ENCODE measurements at places on chromosomes 11 and 22.

GRCh38 chr11:100789500-100789899 is 102.4 kb downstream of the ARHGAP42 start:
- DNase-seq = no peak

GRCh38 chr11:111765320-111765983 is 737 bp downstream of the PPP2R1B start:
- no peak for DNase-seq

- DNase-seq = no peak
Observed at GRCh38 chr11:46296528-46297448, 19.3 kb downstream of the CREB3L1 start.

DNA sequence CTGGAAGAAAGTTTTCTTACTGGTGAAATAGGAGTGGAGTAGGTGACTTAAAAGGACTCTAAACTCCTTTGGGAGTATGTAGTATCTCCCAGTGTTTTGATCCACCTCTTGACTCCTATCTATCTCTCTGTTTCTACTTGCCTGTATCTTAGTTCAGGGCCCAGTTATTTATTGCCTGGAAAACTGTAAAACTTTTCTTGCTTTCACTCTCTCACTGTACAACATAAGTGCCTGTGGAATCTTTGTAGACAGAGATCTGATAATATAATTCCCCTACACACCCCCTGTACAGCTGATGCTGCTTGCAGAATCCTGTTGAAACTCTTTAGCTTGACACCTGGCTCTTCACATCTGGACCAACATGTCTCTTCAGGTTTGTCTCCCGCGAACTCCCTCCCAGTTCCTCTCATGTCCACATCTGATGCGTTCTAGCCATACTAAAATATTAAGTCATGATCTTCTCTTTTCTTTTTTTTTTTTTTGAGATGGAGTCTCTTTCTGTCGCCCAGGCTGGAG is 26.5 kb upstream of the SESN3 start:
- DNase-seq = no peak

DNA sequence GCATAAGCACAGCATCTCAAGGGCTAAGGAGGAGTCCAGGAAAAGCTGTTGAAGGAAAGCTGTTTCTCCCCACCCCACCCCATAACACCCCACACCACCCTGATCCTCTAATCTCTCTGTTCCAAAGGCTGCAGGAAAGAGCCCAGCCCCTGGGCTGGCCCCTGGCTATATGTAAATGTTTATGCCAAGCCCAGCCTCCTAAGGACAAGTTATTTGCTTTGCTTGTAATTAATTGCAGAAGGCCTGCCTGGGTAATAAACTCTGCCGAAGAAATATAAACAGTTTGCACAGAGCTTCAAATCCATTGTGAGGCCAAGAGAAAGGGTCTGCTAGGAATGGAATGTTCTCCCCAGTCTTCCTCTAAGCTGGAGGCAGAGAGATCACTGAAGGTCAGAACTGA is 21.2 kb downstream of the ARRB1 start:
- DNase-seq = no peak

DNA sequence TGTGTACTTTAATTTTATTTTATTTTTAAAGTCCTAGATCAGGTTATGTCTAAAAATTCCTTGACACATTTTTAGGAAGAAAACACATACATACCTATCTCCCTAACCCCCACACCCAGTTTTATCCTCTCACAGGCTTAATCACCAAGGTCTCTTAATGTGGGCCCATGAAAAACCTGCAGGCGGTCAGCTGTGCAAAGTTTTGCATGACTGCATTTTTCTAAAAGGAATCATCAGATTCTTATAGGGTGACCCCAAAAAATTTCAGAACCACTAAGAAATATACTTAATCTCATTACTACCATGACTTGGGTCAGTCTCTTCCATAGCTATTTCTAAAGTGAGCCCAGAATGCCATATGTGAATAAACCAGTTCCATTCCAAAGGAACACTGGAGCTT is 19.8 kb downstream of the SAA1 start:
- no peak for DNase-seq

DNA sequence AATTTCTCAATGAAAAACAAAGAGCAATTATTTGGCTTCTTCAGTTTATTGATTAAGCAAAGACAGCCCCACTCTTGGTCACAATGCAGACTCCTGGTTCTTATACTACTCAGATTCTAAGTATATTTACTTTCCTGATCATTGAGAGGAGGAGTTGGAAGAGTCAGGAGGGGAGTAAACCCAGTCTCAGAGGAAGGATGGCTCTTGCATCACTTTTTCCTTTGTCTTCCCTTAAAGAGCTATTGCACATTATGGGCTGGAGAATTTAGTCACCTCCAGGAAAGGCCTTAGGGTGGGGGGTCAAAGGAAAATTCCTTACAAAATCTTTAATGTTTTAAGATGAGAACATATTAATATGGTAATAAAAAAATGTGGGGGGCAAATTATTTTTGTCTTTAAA is 8.1 kb downstream of the SLC17A6 start:
- no peak for DNase-seq

GRCh38 chr22:24421428-24421931 is 5.9 kb upstream of the ADORA2A start:
- no peak for DNase-seq

DNA sequence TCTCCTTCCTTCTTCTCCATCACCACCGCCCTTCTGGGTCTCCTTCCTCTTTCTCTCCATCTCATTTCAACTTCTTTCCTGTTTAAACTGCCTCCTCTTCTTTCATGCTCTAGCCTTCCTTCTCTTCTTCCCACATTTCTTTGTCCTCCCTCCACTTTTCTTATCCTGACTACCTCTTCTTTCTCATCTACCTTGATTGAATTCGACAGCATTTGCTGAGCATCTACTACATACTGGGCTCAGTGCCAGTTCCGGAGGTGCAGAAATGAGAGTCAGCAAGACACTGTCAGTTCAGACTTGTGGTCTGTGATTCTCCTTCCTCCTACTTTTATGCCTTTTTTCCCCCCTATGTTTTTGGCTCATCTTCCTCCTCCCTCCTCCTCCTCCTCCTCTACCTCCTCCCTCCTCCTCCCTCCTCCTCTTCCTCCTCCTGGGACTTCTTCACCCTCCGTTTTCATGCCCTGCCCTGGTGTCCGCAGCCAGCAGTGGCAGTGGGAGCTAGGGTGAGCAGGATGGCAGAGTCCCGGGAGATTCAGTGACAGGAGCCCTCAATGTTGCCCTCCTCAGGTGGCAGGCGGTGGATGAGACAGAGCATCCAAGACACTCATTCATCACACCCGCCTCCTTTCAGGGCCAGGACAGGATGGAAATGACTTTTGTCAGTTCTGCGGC is 146.0 kb upstream of the SEZ6L start:
- no peak for DNase-seq
